ENCODE measurements at places on chromosomes 1 and 21. TPM values are rescaled to one million over a fixed set of nuclear protein-coding genes. Genes with fewer than 3 reads are reported as not detected.

GRCh38 chr1:39990428-39990827 lies 35.5 kb downstream of the MFSD2A start:
- no peak for DNase-seq

GRCh38 chr21:44350773-44351481 lies 2.5 kb upstream of the TRPM2 start:
- DNase-seq, result no peak

- peak; percentile 56 for DNase-seq
Observed at GRCh38 chr1:186304982-186305949, 69.8 kb downstream of the TPR start.

- DNase-seq, result no peak
Observed at GRCh38 chr1:216804111-216804510, 80.9 kb upstream of the ESRRG start.

DNA sequence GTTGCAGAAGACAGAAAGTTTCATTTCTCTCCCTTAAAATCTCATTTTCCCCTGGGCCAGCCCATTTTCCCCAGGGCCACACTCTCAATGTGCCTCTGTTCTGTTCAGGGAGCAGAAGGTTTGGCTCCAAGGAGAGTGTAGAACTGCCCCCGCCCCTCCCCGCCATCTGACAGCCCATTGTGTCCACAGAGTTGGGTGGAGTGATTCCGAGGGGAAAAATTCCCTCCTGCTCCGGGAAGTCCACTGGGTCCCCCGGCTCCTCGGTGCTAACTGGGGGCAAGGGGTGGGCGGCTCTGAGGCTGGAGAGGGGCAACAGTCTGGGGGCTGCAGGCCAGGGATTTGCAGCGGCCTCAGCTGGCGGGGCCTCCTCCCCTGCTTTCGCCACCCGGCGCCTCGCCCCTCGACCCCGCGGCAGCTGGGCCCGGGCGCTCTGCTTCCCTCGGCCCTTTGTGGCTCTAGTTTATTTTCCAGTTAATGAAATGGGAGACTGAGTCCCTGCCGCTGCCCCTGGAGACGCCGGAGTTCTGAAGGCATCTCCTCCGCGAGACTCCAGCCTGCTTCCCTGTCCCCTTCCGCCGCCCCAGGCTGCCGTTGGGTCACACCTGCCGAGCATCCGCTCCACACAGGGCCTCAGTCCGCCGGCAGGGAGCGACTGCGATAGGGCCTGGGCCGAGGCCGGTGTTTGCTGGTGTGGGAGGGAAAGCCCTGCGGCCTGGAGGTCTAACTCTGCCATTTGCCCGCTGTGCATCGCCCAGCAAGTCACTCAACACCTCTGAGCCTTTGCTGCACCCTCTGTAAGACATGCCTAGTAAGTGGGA lies 14.7 kb upstream of the KIRREL1 start:
- DNase-seq, result no peak

DNA sequence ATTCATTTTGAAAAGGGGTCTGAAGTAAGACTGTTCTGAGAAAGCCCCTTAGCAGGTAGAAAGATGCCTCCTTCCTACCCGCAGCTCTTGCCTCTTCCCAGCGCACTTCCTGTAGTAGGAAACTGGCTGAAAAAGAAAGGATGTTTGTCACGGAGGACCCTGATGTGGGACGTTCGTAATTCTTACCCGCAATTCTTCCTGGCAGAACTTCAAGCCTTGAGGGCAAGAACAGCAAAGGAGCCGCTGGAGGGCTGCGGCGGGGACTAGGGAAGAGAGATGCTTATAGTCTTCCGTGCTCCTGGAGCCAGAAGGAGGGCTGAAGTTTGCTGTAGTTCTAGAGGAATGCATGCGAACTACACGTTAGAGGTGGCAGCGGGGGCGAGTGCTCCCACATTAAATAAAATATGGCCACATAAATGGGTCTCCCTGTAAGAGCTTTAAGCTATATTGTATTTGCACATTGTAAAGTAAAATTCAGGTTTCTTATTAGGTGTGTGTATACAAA lies 6.3 kb downstream of the C1orf53 start:
- DNase-seq, result no peak

DNA sequence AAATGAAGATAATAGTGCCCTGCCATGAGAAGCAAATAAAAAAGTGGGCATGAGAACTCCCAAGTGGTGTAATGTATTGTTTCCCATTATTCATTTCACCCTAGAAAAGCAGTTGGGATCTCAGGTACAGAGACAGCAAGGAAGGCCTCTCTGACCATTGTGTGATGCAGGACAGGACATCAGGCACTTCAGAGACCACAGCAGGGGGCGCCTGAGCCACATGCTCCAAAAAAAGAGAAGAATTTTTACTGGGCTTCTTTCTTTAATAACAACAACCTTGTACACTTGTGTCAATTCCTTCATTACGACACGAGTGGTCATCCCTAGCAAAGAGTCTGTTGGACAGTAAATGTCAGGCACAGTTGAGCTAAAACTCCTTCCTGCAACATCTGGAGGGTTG lies 533.3 kb downstream of the OMA1 start:
- no peak for DNase-seq

Gene DNAJC28
- total RNA-seq, result 0.89 TPM

Gene TTLL7
- total RNA-seq, result 0.63 TPM
